ENCODE measurements at places on chromosomes 2 and 18.

- DNase-seq, result no peak
Measured at GRCh38 chr2:172389685-172390339, 37.6 kb upstream of the ITGA6 start.

DNA sequence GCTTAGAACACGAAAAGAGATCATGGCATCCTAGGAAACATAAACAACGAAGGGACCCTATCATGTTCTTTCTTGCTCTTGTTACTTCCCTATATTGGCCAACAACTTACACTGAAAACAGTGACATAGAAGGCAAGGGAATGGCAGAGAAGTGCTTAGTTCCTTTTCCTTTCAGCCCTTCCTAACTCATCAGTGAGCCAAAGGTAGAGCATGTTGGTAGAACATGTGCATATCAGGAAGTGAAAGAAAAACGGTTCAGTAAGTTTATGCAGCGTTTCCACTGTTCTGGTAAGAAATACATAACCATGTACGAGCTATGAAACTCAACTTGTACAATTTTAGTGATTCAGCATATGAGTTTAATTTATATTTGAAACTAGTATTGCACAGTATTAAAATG lies 21.7 kb downstream of the AKAIN1 start:
- no peak for DNase-seq

GRCh38 chr2:94956797-94957391 lies 68.6 kb upstream of the MAL start:
- DNase-seq, result peak; percentile 45

DNA sequence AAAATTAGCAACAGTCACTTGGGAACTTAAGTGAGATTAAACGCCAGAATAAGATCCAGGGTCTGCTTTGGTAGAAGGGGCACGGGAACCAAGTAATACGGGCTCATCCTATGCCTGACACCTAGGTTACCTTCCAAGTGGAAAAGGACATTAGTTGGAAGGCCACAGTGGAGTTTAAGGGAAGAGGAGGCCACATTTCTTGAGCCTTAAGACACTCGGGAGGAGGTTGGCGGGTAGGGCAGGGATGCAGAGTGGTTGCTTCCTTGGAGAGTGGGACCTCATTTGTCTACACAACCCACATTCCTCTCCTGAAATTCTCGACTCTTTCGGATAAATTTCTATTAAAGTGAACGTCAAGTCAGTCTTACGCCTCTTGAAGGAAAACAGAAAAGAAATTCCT lies 510 bp upstream of the DNAH6 start:
- no peak for DNase-seq

DNA sequence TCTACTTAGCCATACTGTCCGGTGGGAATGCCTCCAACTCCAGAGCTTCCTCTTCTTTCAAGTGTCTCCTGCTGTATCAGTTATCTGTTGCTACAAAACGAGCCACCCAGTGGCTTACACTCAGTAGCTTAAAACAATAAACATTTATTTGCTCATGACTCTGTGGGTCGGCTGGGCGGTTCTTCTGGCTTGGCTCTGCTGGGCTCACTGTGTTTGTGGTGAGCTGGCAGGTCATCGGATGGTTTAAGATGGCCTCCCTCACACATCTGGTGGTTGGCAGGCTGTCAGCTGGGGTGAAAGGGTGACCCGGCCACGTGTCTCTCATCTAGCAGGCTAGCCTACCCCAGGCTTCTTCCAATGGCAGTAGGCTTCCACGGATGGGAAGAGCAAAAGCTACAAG lies 122.4 kb upstream of the SLC1A4 start:
- DNase-seq, result peak; percentile 19

DNA sequence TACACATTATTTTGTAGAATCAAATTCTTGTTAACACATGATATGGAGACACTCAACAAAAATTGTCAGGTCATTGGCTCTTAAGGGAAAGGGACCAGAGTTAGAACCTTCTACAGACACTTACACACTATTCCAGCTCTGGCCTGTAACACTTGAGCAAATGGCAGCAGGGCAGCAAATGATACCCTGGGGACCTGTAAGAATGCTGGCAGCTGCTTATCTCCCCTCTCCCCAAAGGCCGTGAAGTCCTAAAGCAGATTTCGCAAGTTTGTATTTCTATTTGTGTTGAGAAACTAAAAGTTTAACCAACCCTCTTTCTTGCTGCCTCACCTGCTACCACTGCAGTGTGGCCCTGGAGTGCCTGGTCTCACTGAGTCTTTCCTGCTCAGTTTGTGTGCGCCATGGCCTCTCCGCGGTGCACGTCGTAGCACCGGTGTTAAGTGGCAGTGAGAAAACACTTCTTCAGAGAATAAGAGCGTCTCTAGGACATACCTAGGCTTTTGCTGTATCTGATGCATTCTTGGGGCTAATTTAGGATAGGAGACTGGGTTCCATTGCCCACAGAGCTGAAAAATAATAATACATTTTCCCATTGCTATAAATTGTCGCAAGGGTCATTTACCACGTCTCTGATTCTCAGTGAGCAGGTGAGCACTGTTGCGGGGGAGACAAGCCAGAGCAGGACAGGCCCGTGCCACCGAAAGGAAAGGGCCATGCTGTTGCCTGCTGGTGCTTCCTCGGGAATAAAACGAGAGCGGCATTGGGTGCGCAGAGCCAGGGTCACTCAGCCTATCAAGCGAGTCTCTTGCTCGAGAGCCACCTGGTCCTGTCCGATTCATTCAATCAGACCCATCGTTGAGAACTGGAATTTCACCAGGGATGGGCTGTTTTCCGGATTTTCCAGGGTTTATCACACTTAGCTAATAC lies 204.9 kb downstream of the PTGR3 start:
- DNase-seq, result no peak

DNA sequence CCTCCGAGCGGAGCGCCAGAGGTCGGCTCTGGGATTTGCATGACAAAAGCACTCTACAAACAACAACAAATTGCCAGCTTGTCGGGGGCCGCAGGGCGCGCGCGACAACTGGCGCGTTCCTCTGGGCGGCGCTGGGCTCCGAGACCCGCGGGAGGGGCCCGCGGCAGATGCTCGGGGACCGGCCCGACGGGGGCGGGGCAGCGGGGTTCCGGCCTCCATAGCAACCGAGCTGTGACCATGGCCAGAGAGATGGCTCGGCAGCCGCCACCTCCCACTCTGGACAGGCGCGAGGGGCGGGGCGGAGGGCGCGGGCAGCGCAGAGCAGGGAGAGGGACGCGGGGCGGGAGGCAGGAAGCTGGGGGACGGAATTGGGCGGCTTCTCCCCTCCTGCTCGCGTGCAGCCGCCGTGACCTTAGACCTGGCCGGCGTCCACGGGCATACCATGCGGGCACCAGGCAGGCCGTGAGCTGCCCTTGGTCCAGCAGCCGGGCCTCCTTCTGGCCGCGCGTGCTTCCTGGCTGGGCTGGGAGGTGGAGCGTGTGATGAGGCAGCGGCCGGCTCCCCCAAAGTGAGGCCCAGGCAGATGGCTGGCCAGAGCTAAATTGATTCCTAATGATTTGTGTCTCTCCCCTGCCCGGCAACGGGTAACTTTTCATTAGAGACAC lies 171.5 kb downstream of the CELF4 start:
- DNase-seq, result peak; percentile 98

DNA sequence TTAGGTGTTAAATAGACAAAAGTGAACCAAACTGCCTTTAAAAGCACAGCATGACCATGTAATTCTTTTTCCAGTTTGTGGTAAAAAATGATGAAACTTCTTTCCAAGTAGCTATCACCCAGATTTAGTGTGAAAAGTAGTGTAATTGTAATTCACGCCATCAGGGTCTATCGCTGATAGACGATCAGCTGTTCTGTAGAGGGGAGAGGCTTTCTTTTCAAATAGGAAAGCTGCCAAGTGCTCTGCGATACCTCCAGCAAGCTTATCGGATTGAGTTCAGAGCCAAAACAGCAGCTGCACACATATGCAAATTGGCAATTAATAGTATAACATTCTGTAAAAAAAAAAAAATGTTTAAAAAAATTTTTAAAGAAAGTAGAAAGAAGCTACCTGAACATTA lies 61.9 kb upstream of the PSMD14 start:
- no peak for DNase-seq

GRCh38 chr2:9800975-9801726 lies 42.1 kb upstream of the TAF1B start:
- DNase-seq, result no peak

GRCh38 chr2:61450144-61450543 lies 20.7 kb downstream of the USP34 start:
- no peak for DNase-seq

DNA sequence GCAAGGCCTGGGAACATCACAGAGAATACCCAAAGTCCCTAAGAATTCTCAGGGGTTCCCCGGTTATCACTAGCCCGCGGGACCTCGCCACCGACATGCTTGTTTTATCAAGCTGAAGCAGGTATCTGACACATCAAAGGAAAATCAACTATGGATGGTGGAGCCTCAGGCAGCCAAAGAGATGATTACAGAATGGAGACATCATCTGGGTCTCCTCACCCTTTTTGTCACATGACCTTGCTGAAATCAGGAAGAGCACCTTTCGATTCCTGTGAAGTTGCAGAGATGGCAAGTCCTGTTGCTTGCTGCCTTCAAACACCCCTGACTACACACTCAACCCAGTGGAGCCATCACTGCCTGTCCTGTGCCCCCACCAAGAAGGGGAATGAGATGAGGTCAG lies 19.2 kb upstream of the CAB39 start:
- no peak for DNase-seq

- DNase-seq, result no peak
Measured at GRCh38 chr2:242001853-242002252, 132.3 kb downstream of the RTP5 start.
